ENCODE measurements at places on chromosomes 12 and 14.
A peak's percentile ranks its signal among the peaks of the same experiment; 100 is the strongest.

- no peak for DNase-seq
Measured at GRCh38 chr14:38775986-38776385, 327.0 kb downstream of the SEC23A start.

DNA sequence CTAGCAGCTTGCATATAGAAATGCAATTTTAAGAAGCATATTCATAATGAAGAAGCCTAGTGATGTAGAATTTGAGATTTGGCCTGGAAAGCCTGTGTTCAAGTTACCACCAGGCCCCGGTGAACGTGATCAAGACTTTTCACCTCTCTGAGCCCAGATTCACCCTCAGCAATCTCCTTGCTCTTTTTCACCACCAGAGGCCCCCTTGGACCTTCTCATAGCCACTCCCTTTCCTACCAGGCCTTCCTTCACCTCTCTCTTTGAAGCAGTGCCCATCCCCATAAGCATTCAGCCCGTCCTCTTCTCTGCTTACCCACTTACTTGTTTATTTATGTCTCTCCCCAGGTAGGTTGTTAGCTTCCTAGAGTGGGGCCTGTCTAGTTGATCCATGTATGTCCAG lies 1280.9 kb downstream of the AACS start:
- no peak for DNase-seq

DNA sequence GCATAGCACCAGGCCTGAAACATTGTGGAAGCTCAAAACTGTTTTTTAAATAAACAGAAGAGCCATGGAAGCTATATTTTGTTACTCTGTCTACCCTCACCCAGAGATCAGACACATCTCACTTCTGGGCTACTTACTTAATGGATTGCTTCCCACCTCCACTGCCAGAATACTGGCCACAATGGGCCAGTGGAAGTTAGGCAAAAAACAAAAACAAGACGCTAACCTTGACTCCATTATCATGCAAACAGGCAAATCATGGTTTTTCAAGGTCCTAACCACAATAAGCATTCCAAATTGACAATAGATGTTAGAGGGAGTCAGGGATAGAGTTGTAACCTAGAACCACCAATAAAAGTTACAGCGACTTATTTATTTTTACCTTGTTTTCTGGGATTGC lies 52.7 kb upstream of the PTCSC3 start:
- DNase-seq, result no peak

DNA sequence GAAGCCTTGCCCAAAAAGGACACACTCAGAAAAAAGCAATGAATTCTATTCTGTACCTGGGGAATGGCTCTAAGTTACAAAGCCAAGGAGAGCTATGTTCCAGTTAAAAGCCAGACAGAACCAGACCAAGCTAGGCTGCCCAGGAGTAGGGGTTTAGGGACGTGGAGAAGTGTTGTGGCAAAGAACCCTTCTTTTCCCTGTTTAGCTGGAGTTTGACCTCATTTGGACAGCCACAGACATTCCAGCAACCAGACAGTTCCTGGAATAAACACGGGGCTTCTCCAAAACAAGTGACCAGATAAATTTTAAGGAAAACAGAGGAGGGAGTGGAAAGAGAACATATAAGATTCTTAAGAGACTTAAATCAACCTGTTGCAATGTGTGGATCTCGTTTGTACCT lies 62.3 kb downstream of the GCH1 start:
- DNase-seq, result no peak

DNA sequence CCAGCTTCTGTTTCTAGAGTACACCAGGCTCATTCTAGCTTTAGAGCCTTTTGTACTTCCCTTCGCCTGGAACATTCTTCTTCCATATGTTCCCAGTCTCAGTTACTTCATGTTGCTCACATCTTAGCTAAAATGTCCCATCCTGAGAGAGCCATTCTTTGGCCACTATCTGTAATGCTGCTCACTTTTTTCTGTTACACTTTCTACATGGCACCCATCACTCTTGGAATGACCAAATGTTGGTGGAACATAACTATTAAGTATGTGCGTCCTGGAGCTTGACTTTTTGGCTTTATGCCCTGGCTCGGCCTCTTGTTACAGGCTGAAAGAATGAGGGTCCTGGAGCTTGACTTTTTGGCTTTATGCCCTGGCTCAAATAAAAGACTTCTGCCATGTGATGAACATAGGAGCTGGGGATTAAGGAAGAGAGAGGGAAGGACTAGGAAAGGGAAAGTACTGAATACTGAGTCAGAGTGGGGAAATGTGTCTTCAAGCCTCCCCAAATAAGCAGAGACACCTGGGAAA lies 442.9 kb upstream of the ATP2B1 start:
- no peak for DNase-seq

DNA sequence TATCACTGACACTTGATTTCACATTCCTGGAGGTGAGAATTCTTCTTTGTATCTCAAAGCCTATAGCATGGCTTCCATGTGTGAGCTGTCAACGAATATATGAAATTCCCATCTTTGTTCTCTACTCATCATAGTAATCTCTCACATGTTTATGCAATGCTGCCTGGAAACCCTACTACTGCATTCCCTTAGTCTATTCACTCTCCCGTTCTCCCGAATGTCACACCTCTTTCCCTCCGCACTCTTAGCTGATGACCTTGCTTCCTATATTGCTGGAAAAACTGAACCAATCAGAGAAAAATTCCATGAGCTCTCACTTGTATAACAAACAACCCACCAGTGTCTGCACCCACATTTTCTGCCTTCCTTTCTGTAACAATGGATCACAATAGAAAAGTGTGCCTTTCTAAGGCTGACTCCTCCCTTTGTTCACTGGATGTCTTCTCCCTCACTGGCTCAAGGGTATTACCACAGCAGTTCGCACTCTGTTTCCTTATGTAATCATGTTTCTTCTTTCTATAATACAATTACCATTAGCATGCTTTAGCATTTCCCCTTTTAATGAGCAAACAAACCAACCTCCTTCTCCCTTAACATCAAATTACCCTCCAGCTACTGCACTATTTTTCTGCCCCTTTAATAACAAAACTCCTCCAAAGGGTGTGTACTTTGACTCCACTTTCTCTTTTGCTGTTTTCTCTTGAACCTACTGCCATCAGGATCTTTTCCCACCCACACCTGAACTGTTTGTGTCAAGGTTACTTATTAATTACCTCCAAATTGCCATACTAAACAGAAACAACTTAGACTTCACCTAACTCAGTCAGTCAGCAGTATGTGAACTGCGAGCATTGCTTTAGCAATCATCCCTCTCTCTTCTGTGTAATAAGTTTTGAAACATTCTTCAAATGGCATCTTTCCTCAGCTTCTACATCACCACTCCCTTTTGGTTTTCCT lies 63.9 kb upstream of the CCDC196 start:
- DNase-seq, result no peak

- peak; percentile 19 for DNase-seq
Measured at GRCh38 chr12:7344833-7345606, 41.1 kb downstream of the ACSM4 start.

DNA sequence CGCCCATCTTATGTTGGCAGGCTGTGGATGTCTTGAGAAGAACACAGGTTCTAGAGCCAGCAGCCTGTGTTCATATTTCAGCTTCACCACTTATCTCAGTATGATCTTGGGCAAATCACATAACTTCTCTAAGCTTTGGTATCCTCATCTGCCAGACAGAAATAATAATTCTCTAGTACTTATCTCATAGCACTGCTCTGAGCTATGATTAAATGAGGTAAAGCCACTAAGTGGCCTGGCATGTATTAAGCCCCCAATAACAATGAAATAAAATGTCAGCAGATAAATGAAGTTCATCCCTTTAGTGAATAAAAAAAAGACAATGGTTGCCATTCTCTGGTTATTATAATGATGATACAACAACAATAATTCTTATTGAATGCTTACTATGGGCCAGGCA lies 104.9 kb upstream of the EEA1 start:
- no peak for DNase-seq

Data from RPMI7951 (cell line).